ENCODE measurements at places on chromosomes 1 and 21.

GRCh38 chr1:165942927-165943597, 115.6 kb downstream of the UCK2 start:
- no peak for DNase-seq

- DNase-seq: no peak
These were observed 29.3 kb upstream of the DNAJC11 start for GRCh38 chr1:6730880-6731279.

GRCh38 chr1:68051475-68051874, 1.0 kb upstream of the DIRAS3 start:
- DNase-seq: no peak

GRCh38 chr1:116259663-116260062, 113.4 kb upstream of the ATP1A1 start:
- no peak for DNase-seq

GRCh38 chr1:41835485-41835884, 83.2 kb downstream of the HIVEP3 start:
- DNase-seq: no peak

- no peak for DNase-seq
These were observed 20.3 kb upstream of the PLCH2 start for GRCh38 chr1:2455757-2456156.

- DNase-seq: no peak
These were observed 66.8 kb downstream of the COLGALT2 start for GRCh38 chr1:183970516-183971300.

- no peak for DNase-seq
These were observed 47.9 kb upstream of the CNN3 start for GRCh38 chr1:94974824-94975223.

GRCh38 chr1:21264898-21265297, 25.4 kb downstream of the ECE1 start:
- DNase-seq: no peak

DNA sequence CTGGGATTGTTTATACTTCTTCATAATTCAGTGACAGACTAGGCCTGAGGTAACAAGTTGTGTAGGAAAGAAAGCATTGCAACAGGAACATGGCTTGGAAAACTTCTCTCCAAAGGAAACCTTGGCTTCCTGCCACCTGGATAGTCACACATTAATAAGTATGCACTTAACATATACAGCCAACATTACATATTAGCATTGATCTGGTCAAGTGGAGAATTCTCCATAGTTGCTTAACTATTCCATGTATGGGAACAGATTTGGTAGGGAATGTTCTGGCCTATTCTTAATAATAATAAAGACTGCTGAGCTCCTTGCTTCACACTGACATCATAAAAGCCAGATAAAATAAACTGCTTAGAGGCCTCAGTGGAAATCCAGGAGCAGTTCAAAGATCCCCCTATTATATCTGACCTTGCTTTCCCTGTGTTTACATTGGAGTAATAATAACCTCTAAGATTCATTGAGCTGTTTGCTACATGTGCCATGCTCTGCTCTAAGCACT, 27.2 kb upstream of the NFIA start:
- no peak for DNase-seq

DNA sequence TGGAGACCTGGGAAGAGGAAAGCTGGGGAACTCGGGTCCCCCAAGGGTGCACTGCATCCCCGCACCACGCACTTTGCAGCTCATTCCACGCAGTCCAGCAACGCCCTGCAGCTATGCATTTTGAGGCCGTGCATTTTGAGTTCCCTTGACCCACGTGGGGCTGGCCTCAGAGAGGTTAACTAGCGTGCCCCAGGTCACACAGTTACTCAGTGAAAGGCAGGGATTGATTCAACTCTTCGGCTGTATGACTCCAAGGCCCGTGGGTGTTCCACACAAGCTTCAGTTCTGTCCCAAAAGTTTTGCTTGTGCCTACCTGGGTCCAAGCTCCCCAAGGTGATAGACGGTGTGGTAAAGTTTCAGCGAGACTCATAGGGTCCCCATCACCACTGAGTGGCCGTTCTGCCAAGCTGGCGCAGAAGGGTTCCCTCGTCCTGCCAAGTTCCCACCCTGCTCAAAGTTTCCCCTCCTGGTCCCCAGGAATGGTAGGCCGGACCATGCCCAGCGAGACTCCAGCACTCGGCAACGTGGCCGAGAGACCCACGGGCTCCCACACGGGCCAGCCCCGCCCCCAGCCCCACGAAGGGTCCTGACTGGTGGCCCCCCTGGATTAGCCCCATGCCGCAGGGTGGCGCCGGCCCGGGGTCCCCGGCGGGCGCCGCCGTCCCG, 611 bp downstream of the HSPG2 start:
- no peak for DNase-seq

DNA sequence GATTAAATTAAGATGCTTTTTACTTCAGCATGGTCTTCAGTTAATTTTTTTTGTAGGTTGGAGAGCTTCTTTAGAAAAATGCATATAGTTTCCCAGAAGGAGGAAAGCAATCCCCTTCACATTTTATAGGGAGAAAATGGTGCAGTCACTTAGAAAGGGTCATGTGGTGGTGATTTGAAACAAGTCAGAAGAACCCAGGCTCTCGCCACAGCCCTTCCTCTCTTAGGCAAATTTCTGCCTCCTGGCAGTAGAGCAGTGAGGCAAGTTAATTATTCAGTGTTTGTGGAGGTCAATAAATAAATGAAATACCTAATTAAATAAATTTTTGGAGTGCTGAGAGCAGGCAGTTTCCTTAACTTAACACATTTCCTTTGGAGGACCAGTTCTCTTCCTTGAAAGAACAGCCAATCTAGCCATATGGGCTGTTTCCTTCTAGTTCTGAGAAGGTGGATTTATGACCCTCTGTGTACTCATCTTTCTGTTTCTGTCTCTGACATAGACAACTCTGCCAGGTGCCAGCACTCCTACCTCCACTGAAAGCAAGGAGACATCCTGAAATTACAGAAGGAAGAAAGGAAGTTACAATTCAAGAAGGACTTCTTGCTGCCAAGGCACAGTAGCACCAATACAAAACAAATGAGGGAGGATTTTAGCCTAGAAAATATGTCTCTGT, 19.0 kb upstream of the POGZ start:
- no peak for DNase-seq

- no peak for DNase-seq
These were observed 52.9 kb downstream of the L1TD1 start for GRCh38 chr1:62247391-62248168.
